ENCODE measurements at places on chromosomes 7 and 10.

DNA sequence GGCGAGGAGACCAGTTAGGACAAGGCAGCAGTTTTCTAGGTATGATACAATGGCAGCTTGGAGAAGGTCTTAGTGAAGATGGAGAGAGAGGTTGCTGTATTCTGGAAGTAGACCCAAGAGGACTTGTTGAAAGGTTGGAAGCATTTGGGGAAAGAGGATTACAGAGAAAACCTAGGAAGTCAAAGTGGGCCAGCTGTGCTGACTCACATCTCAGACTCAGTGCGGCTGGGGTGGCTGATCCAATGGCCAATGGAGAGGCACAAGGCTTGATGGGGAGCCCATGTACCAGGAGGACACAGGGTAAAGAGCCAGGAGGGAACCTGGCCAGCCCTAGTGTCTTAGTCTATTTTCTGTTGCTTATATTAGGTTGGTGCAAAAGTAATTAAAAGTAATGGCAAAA, 194.5 kb upstream of the GALNT17 start:
- no peak for DNase-seq

DNA sequence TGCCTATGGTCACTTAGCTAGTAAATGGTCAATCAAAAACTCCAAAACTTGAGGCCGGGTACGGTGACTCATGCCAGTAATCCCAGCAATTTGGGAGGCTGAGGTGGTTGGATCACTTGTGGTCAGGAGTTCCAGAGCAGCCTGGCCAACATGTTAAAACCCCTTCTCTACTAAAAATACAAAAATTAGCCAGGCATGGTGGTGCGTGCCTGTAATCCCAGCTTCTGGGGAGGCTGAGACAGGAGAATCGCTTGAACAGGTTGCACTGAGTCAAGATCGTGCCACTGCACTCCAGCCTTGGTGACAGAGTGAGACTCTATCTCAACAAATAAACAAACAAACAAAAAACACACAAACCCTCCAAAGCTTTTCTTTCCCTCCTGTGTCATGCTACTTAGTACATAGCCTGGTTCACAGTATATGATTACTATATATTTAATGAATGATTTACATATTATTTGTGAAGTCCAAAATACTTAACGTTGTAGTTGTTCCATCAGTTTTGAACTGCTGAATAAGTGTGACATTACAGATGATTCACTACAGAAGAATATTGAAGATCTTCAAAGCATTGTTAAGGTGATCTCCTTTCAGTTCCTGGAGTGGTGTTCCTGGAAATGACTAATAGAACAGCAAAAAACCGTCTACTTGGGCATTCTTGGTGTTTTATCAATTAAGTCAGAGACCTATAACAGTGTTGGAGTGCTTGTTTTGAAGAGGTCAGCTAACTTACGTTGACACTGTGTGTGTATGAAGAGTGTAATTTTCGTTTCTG, 72.9 kb downstream of the ADK start:
- DNase-seq: no peak

DNA sequence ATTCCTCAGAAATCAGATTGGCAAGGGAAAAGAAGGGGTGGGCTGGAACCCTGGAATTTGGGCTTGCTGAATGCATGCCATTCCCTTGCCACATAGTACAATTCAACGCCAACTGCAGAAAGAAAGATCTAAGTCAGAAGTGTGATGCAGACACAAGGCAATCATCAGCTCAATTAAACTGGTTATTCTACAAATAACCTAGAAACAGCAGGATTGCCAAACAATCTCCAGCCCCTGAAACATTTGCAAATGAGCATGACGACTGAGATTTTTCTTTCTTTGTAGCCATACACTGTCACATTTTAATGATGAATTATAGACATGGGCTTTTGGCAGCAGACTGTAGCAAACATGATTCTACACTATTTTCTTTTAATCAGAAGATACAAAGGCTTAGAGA, 16.5 kb upstream of the CREB5 start:
- DNase-seq: no peak

DNA sequence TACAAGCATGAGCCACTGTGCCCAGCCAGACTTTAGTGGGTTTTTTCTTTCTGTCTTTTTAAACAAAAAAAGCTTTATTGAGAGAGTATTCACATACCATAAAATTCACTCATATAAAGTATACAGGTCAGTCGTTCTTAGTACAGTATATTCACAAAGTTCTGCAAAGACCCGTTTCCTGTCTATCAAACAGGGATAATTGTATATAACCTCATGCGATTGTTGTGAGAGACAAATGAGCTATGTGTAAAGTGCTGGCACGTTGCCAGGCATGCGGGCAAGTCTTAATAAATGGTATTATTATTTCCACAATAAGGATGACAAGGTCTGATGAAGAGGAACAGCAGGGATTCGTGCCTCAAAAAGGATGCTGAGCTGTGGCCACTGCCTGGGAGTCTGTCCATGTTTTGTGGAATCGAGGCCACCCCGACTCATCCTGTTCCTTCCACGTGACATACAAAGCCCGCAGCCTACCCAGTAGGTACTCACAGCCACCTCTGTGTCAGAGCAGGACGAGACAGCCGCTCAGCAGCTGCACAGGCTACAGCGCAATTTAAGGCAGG, 51.6 kb downstream of the SMKR1 start:
- DNase-seq: no peak

DNA sequence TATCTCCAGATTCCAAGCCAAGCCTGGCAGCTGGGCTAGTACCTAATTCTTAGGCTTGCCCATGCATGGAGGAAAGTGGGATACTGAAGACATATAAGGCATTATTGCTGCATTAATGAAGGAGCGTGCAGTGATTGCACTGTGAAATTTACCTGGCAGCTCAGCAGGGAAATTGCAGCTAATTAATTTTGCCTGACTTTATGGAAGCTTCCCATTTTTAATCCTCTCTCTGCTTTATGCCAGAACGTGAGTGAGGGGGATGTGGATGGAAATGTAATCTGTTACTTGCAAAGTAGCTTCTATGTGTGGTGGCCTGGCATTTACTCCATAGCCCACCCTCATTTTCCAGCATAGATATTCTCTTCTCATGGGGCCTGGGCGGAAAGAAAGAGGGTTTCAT, 134.9 kb downstream of the SH2D4B start:
- DNase-seq: no peak

- no peak for DNase-seq
Observed at GRCh38 chr10:90968328-90969081, 47.6 kb upstream of the ANKRD1 start.

DNA sequence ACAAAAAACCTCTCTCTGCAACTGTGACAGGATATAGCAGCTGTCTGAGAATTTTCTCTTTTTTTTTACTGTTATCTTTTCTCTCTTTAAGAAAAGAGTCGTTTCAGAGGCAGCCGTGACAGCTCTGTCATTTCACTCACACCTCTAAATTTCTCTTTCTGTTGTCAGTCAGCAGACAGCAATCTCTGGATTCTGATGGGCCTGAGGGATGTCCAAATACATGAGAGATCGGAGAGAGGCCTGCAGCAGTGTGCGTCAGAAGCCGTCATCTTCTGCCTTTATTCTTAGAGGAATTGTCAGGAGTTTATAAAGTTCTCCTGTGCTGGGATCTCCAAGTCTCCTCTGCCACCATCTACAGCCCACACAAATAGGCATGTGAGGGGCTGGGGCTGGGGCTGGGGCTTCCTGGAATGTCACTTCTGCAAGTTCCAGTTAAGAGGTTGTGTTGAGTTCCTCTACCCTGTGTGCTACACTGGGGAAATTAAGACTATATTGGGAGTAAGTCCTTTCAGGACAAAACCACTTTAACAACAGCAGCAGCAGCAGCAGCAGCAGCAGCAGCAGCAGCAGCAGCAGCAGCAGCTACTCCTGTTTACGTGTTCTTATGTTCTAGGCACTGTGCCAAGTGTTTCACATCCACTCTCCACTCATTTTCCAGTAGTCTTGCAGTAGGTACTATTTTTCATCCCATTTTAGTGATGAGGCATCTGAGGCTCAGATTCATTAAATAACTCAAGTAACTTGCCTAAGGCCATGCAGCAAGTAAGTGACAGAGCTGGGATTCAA, 541.3 kb downstream of the LRMDA start:
- DNase-seq: no peak

GRCh38 chr10:29407280-29407858, 118.5 kb downstream of the LYZL1 start:
- no peak for DNase-seq

DNA sequence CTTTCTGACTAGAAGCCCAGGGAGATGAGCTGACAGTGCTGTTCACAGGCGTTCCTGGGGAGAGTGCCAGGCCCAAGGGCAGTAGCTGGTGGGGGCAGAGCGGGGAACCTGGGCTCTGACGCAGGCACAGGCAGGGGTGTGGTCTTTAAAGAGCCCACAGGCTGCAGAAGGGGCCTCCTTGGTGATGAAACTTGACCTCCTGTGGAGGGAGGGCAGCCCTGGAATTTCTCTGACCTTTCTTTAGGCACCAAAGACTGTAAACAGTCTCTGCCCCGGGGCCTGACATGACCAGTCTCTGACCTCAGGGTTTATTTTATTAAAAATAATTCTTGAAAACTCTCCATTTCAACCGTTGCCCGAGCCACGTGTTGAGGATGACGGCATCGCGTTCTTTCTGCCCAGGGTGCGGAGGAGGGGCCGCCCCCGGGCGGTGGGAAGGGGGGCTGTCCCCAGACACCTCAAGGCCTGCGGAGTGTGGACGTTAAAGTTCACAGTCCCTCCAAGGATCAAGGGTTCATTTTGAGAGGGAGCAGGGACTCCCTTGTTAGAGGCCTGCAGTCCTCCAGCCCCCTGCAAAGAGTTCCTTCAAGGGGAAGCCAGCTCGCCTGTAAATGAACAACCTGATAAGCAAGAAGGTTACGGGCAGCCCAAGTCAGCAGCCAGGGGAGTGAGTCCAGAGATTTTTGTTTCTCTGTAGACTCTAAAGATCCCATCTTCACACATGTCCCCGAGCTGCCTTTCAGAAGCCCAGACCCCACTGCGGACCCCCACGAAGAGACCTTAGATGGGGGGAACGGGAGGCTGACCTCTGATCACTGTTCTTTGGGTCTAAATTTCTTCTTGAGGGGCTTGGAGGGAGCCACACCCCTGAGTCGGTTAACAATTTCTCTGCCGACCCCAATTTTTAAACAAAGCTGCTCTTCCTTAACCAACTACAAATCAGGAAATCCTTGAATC, 128.9 kb downstream of the VIPR2 start:
- no peak for DNase-seq

Data from T-helper 17 cell (primary cell).